Stimulated activated CD8-positive, alpha-beta memory T cell treated with anti-CD3 and anti-CD28 coated beads, Interleukin-2, amount 100 ng/mL, for 1 hour (primary cell): ENCODE measurements at places on chromosomes 13 and 19.

GRCh38 chr13:80962855-80963254, 621.9 kb upstream of the SPRY2 start:
- no peak for DNase-seq

DNA sequence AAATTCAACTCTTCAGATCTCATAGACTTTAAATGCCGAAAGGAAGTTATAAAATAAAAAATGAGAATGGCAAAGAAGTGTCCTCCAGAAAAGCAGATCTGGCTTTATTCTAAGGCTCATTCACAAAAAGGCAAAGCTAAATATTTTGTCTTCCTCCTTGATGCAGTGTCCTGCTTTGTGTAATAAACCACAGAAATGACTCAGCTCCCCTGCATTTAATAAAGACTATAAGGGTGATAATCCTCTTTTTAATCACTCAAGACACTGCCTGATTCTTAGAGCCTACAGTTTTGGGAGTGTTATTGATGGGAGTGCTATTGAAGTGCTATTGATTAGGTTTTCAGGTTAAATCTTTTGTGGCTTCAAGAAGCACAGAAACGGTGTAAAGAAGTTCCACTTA, 482.0 kb downstream of the PCDH20 start:
- no peak for DNase-seq

DNA sequence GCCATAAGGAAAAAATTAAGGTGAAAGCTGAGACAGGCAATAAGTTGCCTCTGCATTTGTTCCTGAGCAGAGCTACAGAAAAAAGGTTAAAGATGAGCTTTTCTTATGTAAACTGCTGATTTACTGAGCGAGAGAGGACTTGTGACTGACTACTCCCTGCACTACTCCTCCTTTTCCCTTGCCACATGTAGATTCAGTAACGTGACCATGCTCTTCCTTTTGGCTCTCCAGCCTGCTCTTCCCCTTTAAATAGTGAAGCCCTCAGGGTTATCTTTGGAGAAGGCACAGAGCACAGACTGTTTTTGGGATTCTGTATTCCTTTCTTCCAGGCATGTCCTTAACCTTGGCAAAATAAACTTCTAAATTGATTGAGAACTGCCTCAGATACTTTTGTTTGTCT, 630.2 kb downstream of the UQCRFS1 start:
- DNase-seq: no peak

DNA sequence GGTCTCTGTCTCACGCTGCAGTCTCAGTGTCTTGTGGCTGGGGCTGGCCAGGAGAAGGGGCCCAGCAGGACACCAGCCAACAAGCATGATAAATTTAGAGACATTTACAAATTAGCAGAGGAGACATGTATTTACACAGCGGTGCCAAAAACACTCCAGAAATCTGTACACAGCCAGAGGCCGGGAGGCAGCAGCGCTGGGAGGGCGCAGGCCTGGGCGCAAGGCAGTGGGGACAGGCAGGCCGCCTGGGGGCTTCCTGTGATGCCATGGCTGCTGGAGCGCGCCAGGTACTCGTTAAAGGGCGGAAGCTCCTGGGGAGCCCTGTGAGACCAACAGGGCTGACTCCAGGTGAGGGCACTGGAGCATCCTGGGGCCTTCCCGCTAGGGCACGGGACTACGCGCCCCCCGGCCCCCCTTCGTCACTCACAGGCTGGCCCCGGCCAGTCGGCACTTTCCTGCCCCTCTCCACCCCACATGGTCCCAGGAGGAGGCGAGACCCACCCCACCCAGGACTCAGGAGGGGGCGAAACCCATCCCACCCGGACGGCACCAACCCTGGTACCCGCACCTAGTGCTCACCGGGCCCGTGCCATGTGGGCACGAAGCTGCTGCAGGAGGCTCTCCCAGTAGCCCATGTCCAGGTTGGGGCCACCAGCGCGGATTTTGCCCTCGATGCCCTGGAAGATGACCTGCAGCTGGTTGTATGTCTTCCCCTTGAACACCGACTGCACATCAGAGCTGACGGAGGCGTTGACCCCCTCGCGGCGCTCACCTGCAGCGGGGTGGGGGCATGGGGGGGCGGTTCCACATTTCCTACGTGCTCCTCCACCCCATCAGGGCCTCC, 7.4 kb upstream of the TBXA2R start:
- DNase-seq: no peak

- no peak for DNase-seq
Measured at GRCh38 chr13:99206873-99207272, 6.2 kb downstream of the UBAC2 start.

- DNase-seq: no peak
Measured at GRCh38 chr19:28427376-28428083, 785.4 kb downstream of the UQCRFS1 start.

DNA sequence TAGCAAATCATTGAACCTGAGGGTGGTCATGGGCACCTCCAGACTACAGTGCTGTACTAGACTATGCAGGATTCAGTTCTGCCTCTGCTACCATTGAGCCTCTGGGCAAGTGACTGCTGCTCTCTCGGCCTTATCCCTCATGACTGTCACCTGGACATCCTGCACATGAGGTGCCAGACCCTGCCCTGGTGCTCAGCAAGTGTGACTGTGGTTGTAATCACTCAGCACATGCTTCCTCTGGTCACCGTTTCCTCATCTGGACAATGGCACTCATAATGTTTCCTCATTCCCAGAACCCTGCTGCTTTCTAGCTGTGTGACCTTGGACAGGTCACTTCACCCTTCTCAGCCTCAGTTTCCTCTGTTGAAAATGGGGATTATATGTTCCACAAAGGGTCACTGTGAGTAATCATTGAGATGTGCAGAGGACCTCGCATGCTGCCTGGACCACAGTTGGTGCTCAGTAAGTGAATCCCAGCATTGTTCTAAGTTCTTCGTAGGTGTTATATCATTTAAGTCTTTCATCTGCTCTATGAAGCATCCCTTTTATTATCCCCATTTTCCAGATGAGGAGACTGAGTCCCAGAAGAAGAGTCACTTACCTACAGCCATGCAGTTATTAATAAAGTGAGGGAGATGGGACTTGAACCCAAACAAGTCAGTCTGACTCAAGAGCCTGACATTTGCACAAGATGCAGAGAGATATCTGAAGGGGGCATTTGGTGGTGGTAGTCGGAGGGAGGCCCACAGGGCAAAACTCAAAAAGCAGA, 3.2 kb downstream of the SYT3 start:
- no peak for DNase-seq

DNA sequence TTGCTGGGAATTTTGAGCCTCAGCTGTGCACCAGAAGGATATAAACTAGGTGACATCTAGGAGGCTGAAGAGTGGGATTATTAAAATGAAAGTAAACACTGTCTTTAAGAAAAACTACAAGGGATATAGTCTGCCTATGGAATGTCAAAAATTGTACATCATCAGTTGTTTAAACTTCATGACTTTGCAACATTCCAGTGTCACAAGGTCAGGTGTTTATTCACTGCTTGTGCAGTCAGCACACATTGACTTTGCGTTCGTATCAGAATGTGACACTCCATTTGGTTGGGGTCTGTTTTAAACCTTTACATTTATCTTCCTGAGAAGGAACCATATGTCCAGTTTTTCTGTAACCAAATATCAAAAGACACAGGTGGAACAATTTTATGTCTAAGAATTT, 85.6 kb downstream of the KL start:
- DNase-seq: no peak

DNA sequence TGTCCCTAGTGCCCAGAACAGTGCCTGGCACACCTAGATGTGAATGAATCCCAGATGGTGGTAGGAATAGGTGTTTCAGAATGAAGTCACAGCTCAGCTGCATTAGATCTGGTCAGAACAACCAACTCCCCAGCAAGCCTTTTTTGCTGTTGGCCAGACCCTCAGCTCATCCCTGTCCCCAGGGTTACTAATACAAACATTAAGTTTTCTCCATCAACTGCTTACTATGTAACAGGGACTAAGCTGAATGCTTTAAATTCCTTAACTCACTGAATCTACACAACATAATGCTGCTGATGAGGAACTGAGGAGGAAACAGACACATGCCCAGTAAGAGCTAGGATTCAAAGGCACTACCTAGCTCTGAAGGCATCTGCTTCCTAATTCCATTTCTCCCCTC, 18.8 kb downstream of the SMG9 start:
- no peak for DNase-seq

- DNase-seq: no peak
Measured at GRCh38 chr19:41999071-41999877, 5.2 kb upstream of the ATP1A3 start.

GRCh38 chr19:52638601-52639000, 446 bp upstream of the ZNF83 start:
- DNase-seq: no peak

- no peak for DNase-seq
Measured at GRCh38 chr13:114067886-114068651, 64.4 kb downstream of the RASA3 start.

DNA sequence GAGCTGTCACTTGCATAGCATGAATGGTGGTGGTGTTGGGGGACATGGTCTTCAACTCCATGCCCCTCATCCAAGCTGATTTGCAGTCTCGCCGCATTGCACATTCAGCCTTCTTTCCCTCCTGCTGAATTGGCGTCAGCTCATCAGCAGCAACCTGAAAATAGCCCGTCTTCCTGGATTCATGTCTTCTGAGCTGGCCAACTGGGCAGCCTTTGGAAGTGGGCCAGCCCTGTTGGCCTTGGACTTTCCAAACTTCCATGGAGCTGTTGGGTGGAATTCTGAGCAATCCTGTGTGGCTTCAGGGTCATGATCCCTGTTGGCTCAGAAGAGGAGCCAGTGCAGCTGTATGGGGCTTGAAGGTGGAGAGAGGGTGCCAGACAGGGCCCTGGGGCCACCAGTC, 68.8 kb downstream of the ZNF536 start:
- DNase-seq: no peak
